Stimulated activated CD4-positive, alpha-beta T cell treated with anti-CD3 and anti-CD28 coated beads, Interleukin-2, amount 100 ng/mL, for 4 hours (primary cell): ENCODE measurements at places on chromosomes 3 and 15.

- no peak for DNase-seq
Measured at GRCh38 chr15:69590932-69591524, 138.4 kb downstream of the RPLP1 start.

GRCh38 chr3:98623572-98624280 is 30.3 kb upstream of the CPOX start:
- DNase-seq = no peak

GRCh38 chr3:191051037-191051436 is 148.0 kb upstream of the OSTN start:
- DNase-seq = no peak

DNA sequence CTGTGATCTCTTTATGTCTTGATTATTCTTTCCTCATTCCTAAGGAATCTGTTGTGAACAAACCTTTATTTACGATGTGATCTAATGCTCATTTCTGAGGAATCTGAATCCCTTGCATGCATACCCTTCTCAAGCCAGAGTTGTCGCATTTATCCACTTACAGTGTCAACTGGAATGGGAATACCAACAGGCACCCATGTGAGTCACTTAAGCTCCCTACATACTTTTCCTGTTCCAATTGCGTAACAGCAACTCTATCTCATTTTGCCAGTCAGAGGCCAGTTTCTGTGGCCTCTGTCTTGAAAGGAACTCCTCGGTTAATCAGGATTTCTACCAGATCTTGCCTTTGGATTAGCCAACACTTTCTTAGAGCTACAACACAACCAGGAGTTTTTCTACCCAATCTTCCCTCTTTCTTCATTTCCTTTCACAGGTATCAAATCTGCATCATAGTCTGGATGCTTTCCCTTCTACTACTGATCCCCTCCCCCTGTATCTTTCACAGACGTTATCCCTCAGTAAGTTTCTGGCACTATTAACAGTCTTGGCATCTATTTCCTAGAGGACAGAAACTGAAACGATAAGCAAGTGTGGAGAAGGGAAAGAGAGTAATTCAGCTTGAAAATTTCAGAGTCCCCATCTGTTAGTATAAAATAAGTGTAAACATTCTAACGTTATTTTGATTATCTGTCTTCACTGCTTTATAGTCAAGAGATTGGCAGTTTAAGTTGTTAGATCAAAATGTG is 66.8 kb upstream of the BCHE start:
- no peak for DNase-seq

DNA sequence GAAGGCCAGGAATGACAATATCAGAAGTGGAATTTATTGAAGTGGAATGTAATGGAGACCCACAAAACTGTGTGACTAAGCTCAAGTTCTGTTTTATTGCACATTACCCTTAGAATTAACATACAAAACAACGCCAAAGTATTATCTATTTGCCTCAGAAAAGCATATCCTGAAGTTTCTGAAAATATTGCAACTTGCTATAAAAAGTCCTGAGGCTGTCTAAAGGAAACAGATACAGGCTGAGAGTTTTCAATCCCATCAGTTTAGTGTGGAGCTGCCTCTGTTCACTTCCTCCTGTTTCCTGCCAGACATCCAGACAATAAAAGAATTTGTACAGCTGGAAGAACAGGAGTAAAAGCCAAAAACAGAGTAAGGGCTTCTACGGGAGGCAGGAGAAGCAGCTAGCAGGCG is 108.8 kb downstream of the FBN1 start:
- DNase-seq = no peak

DNA sequence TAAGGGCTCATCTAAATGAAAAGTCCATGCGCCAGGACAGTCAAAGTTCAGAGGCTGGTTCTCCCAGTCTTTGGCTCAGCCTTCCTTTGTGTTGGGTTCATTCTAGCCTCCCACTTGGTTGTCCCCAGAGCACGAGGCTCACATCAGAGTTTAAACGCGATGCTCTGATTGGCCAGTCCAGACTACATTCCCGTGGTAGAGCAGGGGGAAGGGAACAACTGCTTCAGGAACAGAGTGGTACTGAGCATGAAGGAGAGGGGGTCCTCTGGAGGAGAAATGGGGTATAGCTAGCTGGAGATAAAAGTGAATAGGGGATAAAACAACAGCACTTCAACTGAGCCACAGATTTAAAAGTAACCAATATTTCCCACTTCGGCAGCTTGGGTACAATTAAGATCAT is 32.2 kb downstream of the ANAPC13 start:
- no peak for DNase-seq

DNA sequence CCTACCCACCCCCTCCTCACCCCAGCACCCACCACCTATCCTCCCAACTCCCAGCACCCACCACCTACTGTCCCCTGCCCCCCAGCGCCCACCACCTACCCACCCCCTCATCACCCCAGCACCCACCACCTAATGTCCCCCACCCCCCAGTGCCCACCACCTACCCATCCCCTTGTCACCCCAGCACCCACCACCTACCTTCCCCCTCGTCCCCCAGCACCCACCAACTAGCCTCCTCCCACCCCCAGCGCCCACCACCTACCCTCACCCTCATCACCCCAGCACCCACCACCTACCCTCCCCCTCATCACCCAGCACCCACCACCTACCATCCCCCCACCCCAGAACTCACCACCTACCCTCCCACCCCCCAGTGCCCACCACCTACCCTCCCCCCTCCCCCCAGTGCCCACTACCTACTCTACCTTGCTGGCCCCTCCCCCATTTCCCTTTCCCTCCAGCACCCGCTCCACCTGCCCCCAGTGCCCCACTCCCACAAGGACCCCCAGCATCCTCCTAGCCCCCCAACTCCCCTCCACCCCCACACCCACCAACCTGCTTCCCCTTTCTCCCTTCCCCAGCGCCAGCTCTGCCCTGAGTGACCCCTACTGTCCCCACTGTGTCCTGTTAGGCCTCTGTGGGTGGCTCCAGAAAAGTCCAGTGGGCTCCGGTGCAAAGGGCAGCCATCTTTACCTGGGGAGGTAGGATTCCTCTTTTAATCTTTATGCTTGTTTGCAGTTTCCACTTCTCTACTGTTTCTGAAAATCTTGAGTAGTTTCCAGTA is 1.2 kb downstream of the UROC1 start:
- no peak for DNase-seq

DNA sequence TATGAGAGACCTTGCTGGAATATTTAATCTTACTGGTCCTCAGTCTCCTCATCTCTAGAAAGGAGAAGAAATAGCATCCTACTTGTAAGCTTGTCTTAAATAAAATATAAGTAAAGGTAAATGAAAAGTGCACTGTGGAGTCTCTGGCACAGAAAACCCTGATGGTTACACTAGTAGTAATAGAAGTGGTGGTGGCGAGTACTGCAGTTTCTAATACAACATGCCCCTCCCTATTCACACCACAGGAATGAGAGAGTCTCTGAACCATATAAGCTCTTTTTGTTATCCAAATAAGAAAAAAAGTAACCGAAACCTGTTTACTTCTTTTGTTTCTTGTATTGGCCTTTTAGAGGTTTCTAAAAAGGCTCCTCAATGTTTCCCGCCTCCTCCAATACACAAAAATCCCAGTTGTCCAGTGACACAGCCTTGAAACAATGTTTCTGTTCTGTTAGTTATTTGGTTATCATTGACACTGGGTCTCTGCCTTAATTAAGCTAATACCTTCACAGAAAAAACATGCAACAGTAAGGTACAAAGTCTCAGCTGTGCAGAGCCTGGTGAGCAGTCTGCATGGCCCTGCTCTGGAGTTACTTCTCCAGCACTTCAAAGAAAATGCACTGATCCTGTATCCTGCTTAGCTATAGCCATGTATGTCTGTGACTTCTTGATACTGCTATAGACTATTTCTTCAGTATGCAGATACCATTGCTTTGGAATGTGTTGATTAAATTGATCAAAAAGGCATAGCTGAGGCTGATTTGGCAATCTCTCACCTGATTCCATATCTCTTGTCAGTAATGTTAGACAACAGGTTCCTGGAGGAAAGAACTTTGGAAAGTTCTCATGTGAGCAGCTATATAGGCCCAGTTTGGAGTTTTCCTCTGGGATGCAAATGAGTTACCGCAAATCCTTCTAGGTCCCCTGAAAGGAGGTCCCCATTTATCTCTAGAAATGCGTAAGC is 315.6 kb upstream of the IL12A start:
- DNase-seq = no peak

- DNase-seq = no peak
Measured at GRCh38 chr3:168307893-168308292, 212.2 kb upstream of the GOLIM4 start.

DNA sequence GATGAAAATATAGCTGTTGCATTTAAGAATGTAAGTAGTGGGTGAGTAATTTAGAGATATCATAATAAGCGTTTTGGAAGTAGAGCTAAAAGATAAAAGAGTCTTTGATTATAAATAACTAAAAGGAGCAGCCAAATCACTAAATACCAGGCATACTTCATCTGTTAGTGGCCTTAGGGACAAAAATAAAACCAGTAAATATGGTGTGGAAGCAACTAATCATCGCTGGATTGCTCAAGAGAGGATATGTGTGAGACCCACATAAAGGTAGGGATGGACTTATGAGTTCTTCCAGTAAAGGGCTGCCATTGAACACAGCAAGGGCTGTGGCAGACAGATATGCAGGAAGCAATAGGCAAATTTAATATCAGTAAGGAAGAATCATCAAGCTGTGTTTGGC is 356.2 kb downstream of the CNTN4 start:
- no peak for DNase-seq

DNA sequence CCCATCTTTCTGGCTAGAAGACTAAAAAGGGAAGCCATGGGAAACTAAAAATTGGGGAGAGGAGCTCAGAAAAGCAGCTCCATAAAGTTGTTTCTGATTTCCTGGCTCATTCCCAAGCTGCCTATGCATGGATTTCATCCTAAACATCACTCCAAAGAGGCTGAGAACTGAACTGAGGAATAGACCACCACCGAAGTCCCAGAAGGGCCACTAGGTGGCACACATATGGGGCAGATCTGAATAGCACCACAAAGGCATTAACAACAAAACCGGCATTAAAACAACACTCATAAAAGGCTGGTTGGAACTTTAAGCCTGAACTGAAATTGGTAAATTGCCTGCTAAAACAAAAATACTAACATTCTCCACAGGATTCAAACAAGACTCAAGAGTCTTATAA is 106.3 kb downstream of the PLD1 start:
- no peak for DNase-seq

GRCh38 chr15:73952171-73952912 is 26.1 kb downstream of the LOXL1 start:
- no peak for DNase-seq

DNA sequence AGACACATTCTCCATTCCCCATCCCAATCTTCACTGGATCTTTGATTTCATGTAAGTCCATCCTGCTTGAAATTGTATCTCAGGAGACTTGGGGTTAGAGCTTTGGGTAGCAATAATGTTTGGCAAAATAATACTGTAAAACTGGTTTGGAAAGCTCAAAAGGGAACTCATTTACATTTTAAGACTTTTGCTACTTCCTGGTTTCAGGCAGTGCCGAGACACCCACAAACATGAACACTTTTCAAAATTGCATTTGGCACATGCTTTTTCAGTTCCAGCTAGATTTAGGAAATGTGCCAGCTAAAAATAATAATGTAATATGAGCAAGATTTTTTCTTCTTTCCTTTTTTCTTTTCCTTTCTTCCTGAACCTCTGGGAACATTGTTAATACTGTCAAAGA is 145.7 kb upstream of the CBLB start:
- no peak for DNase-seq

DNA sequence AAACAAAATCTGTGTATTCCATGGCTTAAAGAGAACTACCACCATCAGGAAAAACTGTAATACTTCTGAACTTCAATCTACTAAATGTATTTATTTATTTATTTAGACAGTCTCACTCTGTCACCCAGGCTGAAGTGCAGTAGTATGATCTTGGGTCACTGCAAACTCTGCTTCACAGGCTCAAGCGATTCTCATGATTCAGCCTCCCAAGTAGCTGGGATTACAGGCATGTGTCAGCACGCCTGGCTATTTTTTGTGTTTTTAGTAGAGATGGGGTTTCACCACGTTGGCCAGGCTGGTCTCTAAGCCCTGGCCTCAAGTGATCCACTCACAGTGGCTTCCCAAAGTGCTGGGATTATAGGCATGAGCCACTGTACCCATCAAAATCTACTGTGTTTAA is 202.3 kb upstream of the POU1F1 start:
- no peak for DNase-seq
